ENCODE measurements at places on chromosomes 5 and 9.
A peak's percentile ranks its signal among the peaks of the same experiment; 100 is the strongest.

DNA sequence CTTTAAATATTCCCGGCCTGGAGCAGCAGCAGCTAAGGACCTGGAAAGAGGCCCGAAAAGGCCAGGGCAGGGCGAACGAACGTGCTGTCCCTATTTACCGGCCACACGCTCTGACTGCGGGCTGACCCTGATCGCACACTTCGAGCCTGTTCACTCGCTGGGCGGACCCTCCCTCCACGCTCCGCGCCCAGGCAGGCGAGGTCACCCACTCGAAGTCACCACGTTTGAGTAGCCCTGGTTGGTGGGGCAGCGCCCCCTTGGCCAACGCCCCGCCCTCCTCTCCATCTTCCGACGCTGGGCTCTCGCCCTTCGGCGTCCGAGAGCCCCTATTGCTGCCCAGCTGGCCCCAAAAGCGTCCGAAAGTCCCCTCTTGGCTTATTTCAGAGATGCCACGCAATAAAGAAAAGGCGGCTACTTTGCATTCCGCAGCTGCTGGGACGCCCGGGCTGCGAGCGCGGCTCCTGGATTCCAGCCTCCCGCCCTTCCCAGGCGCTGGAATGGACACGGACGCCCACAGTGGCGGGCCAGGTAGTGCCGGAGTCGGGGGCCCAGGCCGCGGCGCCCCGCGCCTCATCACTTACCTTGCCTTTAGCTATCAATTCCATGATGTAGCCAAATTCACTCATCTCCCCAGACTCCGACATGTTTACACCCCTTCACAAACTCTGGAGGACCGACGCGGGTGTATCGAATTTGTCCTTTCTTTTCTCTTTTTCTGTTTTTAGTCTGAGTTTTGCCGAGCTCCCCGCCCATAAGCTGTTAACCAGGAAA, 9.9 kb upstream of the TRIM36 start:
- no peak for DNase-seq

GRCh38 chr5:105034401-105034763, 1471.8 kb upstream of the NUDT12 start:
- DNase-seq = no peak

DNA sequence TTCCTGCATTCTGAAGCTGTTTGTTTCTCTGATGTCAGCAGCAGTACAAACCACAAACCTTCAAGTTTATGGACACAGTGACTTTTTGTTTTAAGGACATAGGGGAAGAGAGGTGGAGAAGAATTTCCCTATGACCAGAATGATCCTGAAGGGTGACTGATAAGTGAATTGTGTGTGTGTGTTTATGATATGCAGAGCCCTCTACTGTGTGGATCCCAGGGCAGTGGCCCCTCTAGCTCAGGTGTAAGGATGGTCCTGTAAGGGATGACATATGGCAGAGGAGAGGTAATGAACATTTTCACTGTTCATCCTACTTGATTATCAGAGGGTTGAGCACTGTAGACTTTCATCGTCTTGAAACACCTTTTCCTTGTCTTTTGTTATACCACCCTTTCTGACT, 30.6 kb upstream of the TMED7 start:
- no peak for DNase-seq

DNA sequence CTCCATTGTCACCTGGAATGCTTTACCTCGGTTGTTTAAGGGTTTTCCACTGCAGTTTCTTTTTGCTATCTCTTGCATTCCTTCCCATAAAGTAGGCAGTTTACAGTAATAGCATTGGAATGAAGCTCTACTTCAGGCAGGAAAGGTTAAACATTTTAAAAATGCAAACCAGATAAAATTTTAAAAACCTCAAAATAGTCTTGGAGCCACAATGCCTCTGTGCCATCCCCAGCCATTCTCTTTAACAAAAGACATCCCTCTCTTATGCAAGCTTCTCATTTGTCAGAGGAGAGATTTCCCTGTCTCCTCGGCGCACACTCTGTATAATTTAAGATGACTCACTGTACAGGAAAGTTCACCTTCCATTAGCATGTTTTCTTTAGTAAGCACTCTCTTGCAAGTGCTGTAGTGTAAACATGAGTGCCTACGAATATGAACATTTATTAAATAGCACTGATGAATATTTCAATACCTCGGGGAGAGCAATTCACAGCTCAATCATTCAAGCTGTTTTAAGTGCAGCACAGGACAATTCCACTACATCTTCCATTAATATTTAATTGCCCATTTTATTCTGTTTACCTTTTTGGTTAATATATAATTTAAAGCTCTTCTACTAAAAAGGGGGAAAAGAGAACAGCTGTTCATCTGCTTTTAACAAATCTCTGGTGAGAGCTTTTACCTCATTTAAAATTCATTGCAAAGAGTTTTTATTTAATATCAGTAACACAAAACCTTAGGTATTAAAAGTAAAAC, 343.6 kb downstream of the SPATA31D1 start:
- no peak for DNase-seq

- DNase-seq = no peak
Observed at GRCh38 chr5:18601185-18601584, 966.9 kb downstream of the TAF11L14 start.

DNA sequence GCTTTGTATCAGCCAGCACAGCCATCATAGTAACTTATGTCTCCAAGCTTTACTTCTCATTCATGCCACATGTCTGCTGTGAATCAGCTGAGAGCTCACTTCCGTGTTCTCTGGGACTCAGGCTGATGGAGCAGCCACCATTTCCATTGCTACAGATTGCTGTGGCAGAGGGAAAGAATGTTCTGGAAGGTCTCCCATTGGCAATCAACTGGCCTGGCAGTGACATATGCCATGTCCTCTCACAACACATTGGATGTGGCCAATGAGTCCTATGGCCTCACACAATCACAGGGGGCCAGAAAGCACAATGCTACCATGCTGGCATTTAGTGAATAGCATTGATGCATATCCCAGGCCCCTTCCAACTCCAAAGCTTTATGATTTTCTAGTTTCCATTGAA, 44.1 kb downstream of the KIF4B start:
- DNase-seq = no peak

GRCh38 chr9:130306823-130307666, 41.5 kb downstream of the HMCN2 start:
- DNase-seq = no peak

DNA sequence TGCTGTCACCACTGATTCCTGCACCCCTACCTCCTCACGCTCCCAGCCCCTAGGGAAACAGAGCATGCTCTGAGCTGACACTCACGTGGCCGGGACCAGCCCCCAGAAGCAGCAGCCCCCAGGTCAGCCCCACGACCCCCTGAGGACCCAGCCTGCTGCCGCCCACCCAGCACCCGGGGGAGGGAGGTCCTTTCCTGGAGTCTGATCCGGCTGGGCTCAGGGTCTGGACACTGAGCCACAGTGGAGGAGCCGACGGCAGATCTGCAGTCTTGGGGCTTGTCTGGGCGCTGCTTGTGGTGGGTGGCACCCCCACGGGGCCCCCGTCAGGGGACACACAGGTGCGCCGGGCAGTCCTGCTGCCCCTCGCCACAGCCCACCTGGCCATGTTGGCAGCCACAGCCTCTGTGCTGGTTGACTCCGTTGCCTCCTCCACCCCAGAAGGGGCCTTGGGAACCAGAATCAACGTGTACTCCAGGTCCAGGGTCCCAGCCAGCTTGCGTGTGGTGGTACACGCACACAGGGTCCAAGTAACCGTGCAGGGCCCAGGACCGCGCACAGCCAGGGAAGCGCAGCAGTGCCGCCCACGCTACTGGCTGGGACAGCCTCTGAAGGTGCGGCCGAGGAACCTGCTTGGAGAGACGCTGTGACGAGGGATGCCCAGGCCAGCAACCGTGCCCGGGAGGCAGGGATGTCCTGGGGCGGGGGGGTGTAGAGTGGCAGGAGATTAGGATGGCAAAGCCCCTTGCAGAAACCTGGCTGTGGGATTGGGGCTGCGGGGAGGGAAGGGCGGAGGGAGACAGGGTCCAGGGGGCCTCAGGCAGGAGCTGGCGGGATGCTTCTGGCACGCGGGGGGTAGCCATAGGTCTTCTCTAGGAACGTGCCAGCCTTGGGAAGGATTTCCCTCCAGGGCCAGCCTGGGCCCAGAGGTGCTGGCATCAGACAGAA, 3.5 kb downstream of the DNLZ start:
- DNase-seq = no peak

GRCh38 chr9:111597852-111598732, 1.4 kb downstream of the PTGR1 start:
- peak; percentile 24 for DNase-seq

GRCh38 chr5:43192558-43193180, 644 bp downstream of the NIM1K start:
- no peak for DNase-seq

DNA sequence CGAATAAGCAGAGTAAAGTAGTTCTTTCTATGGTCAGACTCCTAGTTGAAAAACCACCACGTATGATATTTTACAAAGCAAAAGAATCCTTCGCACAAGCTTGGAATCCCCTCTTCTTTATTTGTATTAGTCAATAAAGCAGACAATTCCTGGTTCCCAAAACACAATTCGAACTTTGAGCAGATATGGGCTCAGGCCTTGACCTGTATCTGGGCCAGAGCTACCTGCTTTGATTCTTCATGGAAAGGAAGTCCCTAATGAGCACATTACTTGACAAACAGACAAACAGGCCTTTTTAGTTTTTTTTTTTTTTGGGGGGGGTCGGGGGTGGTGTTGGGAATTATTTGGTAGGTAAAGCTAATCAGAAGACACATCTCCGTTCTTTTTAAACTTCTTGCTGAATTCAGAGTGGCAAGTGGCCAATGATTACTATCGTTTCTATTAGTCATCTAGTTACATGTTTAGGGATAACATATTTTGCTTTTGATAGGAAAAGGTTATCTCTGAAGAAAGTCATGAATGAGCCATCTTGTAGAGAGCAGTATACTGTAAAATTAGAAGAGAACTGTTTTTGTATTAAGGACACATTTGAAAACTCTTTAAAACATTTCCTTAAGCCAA, 116.6 kb upstream of the HMHB1 start:
- DNase-seq = no peak

DNA sequence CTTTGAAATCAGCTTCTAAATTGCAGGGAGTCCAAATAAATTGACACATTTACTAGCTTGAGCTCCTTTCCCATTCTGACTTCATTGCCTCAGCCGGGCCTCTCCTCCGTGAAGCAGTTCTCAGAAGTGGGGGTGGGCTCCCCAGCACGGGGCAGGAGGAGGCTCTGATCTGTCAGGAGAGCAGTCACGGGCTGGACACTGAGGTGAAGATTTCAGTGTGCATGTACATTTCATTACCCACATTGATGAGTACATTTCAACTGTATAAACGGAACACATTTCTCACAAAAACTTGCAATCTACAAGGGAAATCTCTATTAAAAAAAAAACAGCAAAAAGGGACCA, 195.9 kb downstream of the SEMA6A start:
- no peak for DNase-seq

GRCh38 chr5:109452661-109453060, 42.9 kb upstream of the PJA2 start:
- DNase-seq = no peak

- peak; percentile 69 for DNase-seq
Observed at GRCh38 chr5:543755-544674, 19.8 kb upstream of the SLC9A3 start.

DNA sequence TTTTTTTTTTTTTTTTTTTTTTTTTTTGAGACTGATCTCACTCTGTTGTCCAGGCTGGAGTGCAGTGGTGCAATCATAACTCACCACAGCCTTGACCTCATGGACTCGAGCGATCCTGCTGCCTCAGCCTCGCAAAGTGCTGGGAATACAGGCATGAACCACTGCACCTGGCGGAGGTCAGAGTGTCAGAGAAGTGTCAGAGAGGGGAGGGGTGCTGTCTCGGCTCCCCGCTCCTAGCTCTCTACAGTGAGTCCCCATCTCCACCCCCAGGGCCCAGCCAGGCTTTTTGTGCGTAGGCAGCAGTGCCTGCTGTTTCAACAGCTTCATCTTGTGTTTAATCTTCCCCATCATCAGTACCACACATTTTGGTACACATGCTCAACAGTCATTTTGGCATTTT, 38.3 kb downstream of the SAR1B start:
- no peak for DNase-seq

DNA sequence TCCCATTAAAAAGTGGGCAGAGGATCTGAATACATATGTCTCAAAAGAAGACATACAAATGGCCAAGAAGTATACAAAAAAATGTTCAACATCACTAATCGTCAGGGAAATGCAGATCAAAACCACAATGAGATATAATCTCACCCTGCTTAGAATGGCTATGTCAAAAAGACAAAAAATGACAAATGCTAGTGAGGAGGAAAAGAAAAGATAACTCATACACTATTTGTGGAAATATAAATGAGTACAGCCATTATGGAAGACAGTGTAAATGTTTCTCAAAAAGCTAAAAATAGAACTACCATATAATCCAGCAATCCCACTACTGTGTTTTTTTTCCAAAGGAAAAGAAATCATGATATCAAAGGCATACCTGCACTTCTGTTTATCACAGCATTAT, 450.7 kb downstream of the EFNA5 start:
- DNase-seq = no peak

DNA sequence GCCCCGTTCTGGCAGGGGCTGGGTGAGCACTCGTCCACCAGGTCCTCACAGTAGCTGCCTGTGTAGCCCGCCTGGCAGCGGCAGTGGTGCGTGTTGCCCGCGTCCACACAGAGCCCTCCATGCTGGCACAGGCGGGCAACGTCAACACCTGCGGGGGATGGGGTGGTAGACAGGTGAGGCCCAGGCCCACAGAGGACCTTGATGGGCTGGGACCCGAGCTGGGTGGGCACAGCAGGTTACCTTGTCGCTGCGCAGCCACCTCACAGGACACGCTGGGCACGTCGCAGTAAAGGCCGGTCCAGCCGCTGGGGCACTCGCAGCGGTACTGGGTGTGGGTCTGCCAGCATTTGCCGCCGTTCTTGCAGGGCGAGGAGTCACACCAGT, 25.1 kb upstream of the SEC16A start:
- DNase-seq = no peak

GRCh38 chr5:30387974-30388632, 805.4 kb upstream of the CDH6 start:
- DNase-seq = no peak

- no peak for DNase-seq
Observed at GRCh38 chr5:43037636-43038495, 2.3 kb downstream of the ANXA2R start.

GRCh38 chr9:94931740-94932139, 205.2 kb downstream of the AOPEP start:
- no peak for DNase-seq

GRCh38 chr5:143306040-143306439, 97.4 kb downstream of the NR3C1 start:
- DNase-seq = no peak

DNA sequence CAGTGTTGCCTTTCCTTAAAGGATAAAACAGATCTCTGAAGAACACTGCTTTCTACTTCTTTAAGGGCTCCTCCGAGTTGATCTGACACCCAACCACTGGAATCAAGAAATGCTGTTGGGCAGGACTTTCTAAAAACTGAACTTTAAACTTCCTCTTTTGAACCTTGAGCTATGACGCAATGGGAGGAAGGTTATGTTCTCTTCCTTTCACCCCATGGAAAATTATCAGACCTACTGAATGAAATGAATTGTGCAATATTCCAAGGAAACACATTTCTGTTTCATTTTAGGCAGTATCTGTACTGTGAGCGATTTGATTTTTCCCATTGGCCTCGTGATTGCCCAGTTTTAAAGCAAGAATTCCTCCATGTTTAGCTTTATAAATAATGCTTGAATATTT, 206.0 kb upstream of the PRR16 start:
- no peak for DNase-seq
